ENCODE measurements at places on chromosomes 2 and 18.

DNA sequence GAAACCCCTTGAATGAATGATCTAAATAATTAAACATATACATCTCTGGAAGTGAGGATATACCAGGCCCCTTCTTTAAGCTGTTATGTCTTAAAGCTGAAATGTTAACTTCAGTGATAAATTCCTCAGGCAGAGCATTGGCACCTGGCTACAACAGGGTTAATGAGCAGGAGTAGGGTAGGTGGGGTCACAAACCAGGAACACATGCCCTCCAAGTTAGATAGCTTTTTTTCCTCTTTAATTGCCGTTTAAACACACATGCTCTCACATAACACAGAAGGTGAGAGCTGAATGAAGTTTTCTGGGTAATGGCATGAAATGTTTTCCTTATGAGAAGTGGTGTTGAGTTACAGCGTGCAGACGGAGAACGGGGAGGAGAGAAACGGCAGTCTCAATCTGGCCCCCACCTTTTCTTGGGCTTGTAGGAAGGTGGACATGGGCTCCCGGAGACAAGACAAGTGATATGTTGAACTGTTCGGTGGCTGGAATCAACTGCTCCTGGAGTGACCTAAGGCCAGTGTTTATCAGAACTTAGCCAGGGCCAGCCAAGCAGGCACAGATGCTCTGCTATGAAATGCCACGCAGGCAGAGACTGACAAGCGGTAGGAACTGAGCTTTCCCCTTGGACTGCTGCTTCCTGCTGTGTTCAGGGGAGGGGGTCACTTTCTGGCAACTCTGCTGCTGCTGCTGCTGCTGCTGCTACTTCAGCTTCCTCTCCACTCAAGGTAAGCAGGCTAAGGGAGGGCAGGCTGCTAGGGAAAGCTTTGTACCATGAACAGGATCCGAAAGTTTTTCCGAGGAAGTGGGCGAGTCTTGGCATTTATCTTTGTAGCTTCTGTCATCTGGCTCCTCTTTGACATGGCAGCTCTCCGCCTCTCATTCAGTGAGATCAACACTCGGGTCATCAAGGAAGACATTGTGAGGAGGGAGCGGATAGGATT, at the start of gene GALNT5:
TSS of gene GALNT5 (plus strand) at position 394 of the 941 bp plus-strand sequence. CDS start at position 772, 378 bp downstream.
- DNase-seq, result no peak

GRCh38 chr18:37335409-37335736, 230.2 kb downstream of the CELF4 start:
- no peak for DNase-seq

DNA sequence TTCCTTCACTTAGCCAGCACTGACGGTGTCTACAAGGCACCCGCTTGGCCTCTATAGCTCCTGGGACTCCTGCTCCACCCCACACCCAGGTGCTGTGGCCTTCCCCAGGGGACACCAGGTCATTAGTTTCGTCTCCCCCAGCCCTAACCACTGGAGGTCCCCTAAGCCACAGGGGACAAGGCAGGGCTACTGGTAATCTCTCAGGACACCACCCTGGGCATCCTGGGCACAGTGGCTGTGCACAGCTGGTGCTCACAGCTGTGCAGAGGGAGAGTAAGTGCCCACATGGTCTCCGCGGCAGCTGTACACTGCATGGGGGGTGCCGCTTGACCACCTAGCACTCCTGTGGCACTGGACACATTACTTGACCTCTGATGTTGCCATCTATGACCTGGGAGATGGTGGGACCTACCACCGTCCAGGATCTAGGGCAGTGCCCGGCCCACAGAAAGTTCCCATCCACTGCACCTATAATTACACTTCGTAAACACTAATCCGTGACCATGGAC, 134.0 kb downstream of the HDAC4 start:
- DNase-seq, result no peak

DNA sequence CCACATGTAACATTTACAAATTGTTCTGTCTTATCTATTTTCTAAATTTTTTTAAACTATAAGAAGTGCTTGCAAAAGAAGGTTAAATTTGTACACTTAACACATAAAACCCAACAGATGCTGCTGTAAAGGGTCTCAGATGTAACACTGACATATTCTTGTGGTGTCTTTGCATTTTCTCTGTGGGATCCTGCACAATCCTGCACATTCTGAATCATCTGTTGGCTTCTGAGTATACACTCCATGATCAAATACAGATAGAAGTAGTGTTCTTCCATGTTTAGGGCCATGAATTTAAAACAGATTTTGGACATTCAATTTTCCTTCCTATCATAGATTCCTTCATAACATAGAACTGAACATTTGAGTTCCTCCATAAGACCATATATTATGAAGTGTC, 89.0 kb downstream of the SPRED2 start:
- DNase-seq, result no peak

DNA sequence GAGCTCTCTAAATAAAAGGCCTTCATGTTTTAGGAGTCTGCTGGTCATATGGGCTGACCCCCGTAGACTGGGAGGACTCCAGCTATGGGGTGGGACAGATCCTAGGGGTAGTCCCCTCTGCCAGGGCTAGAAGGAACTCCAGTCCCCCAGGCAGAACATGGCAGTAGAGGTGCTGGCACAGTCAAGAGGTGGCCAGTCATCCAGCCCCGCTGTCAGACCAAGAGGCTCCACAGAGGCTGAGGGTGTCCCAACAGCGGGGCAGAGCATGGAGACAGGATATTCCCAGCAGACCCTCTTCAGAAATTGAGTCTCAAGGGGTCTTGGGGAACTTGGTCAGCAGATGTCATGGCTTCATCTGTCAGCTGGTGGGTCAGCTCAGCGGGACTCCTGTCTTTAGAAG, 76.6 kb downstream of the LONRF2 start:
- no peak for DNase-seq

DNA sequence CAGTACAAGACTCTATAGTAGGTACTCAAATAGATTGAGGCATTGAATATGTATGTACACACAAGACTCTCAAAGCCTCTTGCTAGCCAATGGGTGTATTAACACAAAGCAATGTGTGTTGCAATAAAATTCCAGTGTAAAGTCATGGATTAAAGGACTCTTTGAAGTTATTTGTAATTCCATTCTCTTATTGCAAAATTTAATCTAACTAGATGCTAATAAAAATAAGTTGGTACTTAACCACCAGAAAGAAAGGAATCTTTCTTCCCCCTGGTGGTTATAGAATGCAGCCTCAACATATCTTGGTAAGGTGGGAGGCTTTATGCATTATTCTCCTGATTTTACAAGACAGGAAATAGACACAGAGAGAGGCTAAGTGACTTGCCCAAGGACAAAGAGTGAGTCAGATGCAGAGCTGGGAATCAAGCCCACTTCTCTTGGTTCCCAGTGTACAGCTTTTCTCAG, 18.0 kb downstream of the LRP1B start:
- no peak for DNase-seq

DNA sequence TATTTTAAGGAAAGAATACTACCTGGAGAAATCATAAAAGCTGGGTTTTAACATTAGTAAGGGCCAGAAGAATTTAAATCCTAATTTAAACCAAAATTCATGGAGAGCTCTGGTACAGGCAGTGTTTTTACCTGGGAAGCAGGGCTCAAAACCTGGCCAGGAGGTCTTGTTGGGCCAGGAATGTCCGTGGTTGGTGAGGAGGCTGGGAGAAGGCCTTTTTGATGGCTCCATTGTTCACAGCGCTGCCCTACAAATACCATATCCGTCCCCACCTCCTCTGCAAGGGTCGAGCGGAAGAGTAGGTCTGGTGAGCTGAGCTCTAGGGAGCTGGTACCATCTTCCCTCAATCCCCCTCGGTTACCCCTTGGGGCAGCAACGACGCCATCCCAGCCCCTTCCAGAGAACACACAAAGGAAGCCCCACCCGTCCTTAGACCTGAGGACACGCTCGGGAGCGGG, 10.9 kb upstream of the HOXD1 start:
- DNase-seq, result no peak

DNA sequence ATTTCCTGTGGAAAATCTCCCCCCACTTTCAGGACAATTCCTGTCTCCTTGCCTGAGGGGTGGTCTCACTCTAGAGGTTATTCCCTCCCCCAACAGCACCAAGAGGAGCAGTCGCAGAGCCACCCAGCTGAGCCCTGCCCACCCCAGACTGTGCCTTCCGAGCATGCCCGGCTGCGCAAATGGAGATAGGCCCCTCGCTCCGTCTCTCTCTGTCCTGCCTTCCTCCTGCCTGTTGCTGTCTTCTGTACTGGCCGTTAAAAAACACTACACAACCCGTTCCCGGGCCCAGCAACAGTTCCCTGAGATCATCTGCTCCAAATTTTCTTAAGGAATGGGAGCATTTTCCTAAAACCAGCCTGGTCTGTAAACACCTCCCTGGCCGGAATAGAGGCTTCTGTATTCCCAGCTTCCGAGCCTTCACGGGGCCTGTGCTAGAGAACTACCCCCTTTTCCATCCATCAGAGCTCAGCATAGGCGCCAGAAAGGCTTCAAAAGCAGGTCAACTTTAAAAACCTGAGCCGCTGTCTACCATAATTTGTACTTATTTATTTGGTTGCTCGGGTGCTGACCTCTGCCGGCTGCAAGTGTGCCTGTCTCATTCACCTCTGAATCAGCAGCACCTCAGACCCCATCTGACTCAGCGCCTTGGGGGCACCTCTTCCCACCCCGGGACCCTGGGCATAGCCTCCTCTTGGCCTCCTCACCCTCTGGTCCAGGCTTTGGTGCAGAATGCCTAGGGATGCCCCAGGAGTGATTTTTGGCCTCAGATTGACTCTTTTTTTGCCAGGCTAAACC, 159.4 kb downstream of the PXDN start:
- DNase-seq, result no peak

DNA sequence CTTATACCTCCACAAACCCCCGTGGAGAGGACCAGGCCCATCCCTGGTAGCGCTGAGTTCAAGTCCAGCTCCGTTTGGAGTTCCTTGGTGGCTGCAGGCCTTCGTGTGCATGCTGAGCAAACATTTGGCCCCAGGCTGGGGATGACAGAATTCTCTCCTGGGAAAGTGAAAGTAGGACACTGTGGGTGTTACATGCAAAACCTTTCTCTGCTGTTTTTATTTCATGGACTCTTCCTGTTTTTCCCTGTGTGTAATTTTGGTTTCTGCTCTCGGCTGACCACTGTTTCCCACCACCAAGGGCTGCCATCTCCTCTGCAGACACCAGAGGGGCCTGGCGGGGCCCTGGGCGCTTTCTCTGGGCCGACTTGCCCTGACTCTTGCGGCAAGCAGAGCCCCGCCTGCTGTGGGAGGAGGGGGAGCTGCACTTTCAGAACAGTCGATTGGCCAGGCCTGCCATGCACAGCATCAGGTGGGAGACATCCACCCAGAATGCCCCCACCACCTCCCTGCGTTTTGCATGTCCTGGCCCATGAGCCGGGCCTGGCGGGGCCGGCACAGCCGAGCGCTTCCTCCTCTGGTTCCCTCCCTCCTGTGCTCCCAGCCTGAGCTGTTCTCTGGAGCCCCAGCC, 102.4 kb downstream of the CABLES1 start:
- no peak for DNase-seq

DNA sequence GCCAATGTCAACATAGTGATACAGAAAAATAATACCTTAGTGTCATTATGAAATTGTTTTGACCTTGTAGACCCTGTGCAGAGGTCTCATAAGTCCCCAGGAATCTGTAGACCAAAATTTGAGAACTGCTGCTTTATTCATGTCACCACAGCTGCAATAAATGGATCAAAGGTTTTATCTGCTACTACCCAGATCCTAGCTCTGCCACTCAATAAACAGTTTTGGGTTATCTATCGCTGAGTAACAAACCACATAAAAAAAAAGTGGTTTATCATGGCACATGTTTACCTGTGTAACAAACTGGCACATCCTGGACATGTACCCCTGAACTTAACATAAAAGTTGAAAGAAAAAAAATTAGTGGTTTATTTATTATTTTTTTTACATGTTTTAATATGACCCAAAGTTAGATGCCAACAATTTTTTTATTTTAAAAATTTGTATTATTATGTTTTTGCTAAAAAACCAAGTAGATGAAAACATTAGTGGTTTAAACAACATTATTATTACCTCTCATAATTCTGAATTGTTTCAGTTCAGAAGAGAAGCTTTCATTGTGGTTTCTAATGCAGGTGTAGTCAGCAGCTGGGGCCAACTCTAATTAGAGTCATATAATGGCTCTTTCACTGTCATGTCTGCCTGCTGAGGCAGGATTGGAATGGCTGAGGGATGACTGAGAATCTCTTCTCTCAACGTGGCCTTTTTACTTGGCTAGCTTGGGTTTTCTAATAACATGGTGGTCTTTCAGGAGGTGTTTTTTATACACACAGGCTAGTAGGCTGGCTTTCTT, 103.3 kb upstream of the SLC38A11 start:
- no peak for DNase-seq

- no peak for DNase-seq
Measured at GRCh38 chr18:56522816-56523215, 115.6 kb downstream of the TXNL1 start.

GRCh38 chr2:120572226-120572625, 163.4 kb upstream of the GLI2 start:
- no peak for DNase-seq

DNA sequence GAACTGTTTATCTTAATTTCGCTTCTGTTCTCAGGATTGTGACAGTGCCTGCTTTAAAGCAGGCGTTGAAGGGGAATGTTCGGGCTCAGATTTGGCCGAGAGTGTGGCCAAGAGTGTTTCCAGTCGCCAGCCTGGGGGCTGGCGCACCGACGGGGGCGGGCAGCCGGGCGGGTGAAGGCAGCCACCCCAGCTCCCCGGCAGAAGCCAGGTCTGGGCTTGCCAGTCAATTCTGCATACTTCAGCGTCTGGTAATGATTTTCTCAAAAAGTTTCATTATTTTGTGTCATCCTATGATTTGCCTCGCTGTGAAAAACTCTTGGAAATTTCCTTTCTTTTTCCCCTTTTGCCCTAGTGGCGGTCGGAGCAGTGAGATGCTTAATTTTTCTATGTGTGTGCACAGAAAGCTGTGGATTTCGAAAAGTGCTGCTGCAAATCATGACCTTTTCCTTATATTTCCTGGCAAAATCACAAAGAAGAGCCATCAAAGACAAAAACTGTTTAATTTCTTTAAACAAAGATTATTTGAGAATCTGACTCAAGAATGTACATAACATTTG, 856 bp downstream of the FAM228A start:
- DNase-seq, result no peak

DNA sequence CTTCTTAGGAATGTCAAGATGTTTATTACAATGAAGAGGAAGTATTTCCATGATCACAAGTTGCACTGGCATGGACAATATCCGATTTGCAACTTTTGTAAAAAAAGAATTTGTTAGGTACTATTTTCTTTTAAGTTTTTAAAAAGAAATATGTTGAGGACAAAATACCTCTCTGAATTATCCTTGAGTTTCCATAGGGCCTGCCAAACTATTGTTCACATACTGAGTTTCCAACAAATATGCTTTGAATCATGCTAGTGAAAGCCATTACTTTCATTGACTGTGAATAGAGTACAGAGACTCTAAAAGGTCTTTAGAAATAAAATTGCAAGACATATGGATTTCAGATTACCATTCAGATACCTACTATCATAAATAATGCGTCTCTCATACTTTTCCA, 566.1 kb downstream of the TMEM182 start:
- DNase-seq, result no peak

GRCh38 chr18:8928847-8929780, 173.4 kb upstream of the NDUFV2 start:
- no peak for DNase-seq

- DNase-seq, result no peak
Measured at GRCh38 chr2:184178229-184178628, 420.1 kb upstream of the ZNF804A start.

- DNase-seq, result no peak
Measured at GRCh38 chr2:198383392-198383791, 579.0 kb downstream of the PLCL1 start.
